ENCODE measurements at places on chromosomes 5 and 9. TPM values are rescaled to one million over a fixed set of nuclear protein-coding genes. Genes with fewer than 3 reads are reported as not detected.

RALGPS1 gene
- 3.7 TPM for total RNA-seq

MTREX gene
- total RNA-seq = 61.1 TPM

CYLC2 gene
- not detected for total RNA-seq

PTGES gene
- 15.5 TPM for total RNA-seq

PROB1 gene
- total RNA-seq = 1.5 TPM

ADAMTS13 gene
- total RNA-seq = 4.4 TPM

PDCD1LG2 gene
- total RNA-seq = 0.77 TPM

GGTA1 gene
- 0.82 TPM for total RNA-seq

ZNF618 gene
- 5.0 TPM for total RNA-seq

GDA gene
- total RNA-seq = not detected

C9 gene
- not detected for total RNA-seq

CAMK4 gene
- total RNA-seq = 1.1 TPM

PCDHGB1 gene
- 0.82 TPM for total RNA-seq

ARPC5L gene
- total RNA-seq = 21.4 TPM

PLEKHG4B gene
- not detected for total RNA-seq

MSX2 gene
- total RNA-seq = 0.23 TPM

DMGDH gene
- total RNA-seq = 0.93 TPM

SLC46A2 gene
- not detected for total RNA-seq

LMBRD2 gene
- 4.7 TPM for total RNA-seq

PCDHGA10 gene
- 6.9 TPM for total RNA-seq

OBP2B gene
- total RNA-seq = not detected

SH3GL2 gene
- not detected for total RNA-seq

PRSS3 gene
- 14.4 TPM for total RNA-seq

RNF180 gene
- total RNA-seq = 3.8 TPM

MCC gene
- total RNA-seq = 19.4 TPM

SYK gene
- not detected for total RNA-seq

PCDHB13 gene
- 0.35 TPM for total RNA-seq

OTP gene
- not detected for total RNA-seq

DRD1 gene
- not detected for total RNA-seq

CNTFR gene
- 9.9 TPM for total RNA-seq

FCHSD1 gene
- total RNA-seq = 19.7 TPM

SEMA5A gene
- 5.3 TPM for total RNA-seq

FGF1 gene
- 2.0 TPM for total RNA-seq

HEMGN gene
- total RNA-seq = not detected

UNC13B gene
- 12.5 TPM for total RNA-seq

PCDHGA2 gene
- 2.2 TPM for total RNA-seq

C1QTNF3 gene
- total RNA-seq = 1.1 TPM

PCDHGA12 gene
- total RNA-seq = 27.2 TPM

TPRN gene
- total RNA-seq = 12.4 TPM

ELOVL7 gene
- not detected for total RNA-seq

RAD1 gene
- total RNA-seq = 15.2 TPM

DEPDC1B gene
- 2.2 TPM for total RNA-seq

CBY3 gene
- total RNA-seq = not detected

SUSD3 gene
- 8.6 TPM for total RNA-seq

FAM163B gene
- 3.5 TPM for total RNA-seq

Data from pericardium fibroblast (primary cell).